T-helper 2 cell treated with Interferon-gamma antibody and Interleukin-4, amounts not matched to agents 5 μg/mL and 100 μg/mL, for 36 hours (primary cell): ENCODE measurements at places on chromosomes 1 and 21.
A peak's percentile ranks its signal among the peaks of the same experiment; 100 is the strongest.

GRCh38 chr1:24696041-24696755 lies 49.0 kb upstream of the CLIC4 start:
- no peaks in the 10 kb centered on the region for H3K36me3 ChIP-seq
- peaks cover 17% of the 10 kb centered on the region for H3K4me1 ChIP-seq
- no peak overlapping the region for H3K27ac ChIP-seq
- no peak overlapping the region for H3K4me3 ChIP-seq
- DNase-seq, result no peak

- no peak for DNase-seq
- no peak overlapping the region for H3K27ac ChIP-seq
- no peak overlapping the region for H3K4me3 ChIP-seq
- peaks cover 17% of the 10 kb centered on the region for H3K4me1 ChIP-seq
- peaks cover 2% of the 10 kb centered on the region for H3K36me3 ChIP-seq
Observed at GRCh38 chr21:41919666-41920398, 34.0 kb downstream of the C2CD2 start.

GRCh38 chr1:177227978-177228692 lies 57.4 kb downstream of the BRINP2 start:
- no peak overlapping the region for H3K27ac ChIP-seq
- H3K4me1 ChIP-seq, result no peaks in the 10 kb centered on the region
- H3K4me3 ChIP-seq, result no peak overlapping the region
- H3K36me3 ChIP-seq, result no peaks in the 10 kb centered on the region
- H3K27me3 ChIP-seq, result no peaks in the 10 kb centered on the region

DNA sequence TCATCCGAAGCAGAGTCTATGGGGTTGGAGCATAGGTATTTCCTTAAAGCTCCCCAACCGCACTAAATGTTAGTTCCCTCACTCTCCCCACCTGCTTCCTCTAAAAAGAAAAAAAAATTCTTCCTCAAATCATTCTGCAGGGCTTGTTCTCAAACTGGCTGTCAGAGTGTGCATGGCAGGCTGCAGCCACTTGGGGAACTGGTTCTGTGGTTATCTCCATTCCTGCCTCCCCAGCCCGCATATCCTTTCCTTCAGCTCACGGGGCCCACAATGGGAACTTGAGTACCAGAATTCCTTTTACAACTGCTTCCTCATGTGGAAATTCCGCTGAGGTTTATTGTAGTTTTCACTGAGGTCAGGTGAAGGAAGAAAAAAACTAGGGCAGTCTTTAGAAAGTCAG lies 159.2 kb downstream of the PIGK start:
- H3K36me3 ChIP-seq, result no peaks in the 10 kb centered on the region
- no peak overlapping the region for H3K4me3 ChIP-seq
- no peaks in the 10 kb centered on the region for H3K4me1 ChIP-seq
- no peak for DNase-seq

- H3K36me3 ChIP-seq, result peaks cover 6% of the 10 kb centered on the region
- no peak overlapping the region for H3K4me3 ChIP-seq
- H3K27me3 ChIP-seq, result peaks cover 6% of the 10 kb centered on the region
- H3K27ac ChIP-seq, result no peak overlapping the region
Observed at GRCh38 chr21:29092102-29092959, 18.9 kb upstream of the CCT8 start.

- H3K27ac ChIP-seq, result no peak overlapping the region
- DNase-seq, result no peak
- no peaks in the 10 kb centered on the region for H3K4me1 ChIP-seq
- H3K27me3 ChIP-seq, result peaks cover 2% of the 10 kb centered on the region
- no peaks in the 10 kb centered on the region for H3K36me3 ChIP-seq
- no peak overlapping the region for H3K4me3 ChIP-seq
Observed at GRCh38 chr1:209095627-209096595, 487.6 kb upstream of the CAMK1G start.

DNA sequence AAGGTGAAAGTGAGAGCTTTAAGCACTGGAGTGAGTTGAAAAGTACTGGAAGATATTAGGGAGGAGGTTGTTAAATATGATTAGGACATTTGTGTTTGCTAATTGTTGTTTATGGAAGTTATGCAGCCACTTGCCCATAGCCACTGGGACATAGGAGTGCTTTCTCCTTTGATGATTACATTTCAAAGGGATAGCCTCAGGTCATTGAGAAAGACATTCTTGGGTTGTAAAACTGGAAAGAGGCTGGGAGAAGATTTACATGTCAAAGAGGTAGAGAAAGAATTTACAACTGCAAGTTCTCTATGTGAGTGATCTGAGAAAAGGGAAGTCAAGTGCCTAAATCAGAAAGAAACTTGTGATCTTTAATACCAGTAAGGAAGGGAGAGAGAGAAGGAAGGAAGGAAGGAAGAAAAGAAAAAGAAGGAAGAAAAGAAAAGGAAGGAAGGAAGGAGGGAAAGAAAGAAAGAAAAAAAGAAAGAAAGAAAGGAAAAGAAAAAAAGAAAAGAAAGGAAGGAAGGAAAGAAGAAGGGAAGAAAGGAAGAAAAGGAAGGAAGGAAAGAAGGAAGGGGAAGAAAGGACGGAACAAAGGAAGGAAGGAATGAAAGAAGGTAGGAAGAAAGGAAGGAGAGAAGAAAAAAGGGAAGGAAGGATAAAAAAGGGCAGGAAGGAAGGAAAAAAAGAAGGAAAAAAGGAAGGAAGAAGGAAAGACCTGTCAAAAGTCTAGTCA lies 284.6 kb upstream of the DPYD start:
- no peak for DNase-seq
- H3K27me3 ChIP-seq, result no peaks in the 10 kb centered on the region
- no peaks in the 10 kb centered on the region for H3K36me3 ChIP-seq
- no peak overlapping the region for H3K27ac ChIP-seq
- no peaks in the 10 kb centered on the region for H3K4me1 ChIP-seq
- H3K4me3 ChIP-seq, result no peak overlapping the region

- no peak overlapping the region for H3K27ac ChIP-seq
- no peaks in the 10 kb centered on the region for H3K36me3 ChIP-seq
- DNase-seq, result no peak
- H3K4me3 ChIP-seq, result no peak overlapping the region
- no peaks in the 10 kb centered on the region for H3K4me1 ChIP-seq
- H3K27me3 ChIP-seq, result no peaks in the 10 kb centered on the region
Observed at GRCh38 chr21:39141502-39141901, 41.7 kb downstream of the PSMG1 start.

GRCh38 chr1:38872401-38873026 lies 634 bp downstream of the MYCBP start:
- peak overlapping the region; percentile 95 for H3K4me3 ChIP-seq
- H3K27me3 ChIP-seq, result no peaks in the 10 kb centered on the region
- H3K36me3 ChIP-seq, result peaks cover 15% of the 10 kb centered on the region

- H3K4me3 ChIP-seq, result no peak overlapping the region
- H3K27me3 ChIP-seq, result peaks cover 3% of the 10 kb centered on the region
- DNase-seq, result no peak
- H3K27ac ChIP-seq, result no peak overlapping the region
- no peaks in the 10 kb centered on the region for H3K36me3 ChIP-seq
Observed at GRCh38 chr1:230348386-230349019, 77.6 kb downstream of the PGBD5 start.

DNA sequence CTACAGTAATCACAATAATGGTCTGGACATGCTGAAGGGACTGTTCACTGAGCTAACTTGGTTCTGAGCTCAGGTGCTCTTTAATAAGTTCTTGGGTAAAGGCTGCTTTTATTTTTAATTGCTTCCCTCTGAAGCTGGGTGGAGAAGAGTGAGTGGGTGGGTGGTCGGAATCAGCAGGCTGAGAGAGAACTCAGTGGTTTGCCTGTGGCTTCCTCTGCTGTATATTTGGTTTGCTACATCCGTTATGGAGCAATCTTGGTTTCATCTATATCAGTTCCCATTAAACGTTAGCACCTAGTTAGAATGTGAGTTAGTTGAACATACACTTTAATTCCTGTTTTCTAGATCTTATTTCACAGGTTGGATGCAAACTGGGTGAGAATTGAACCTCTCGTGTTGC lies 23.3 kb downstream of the CNIH4 start:
- H3K4me3 ChIP-seq, result peak overlapping the region; percentile 67
- H3K27me3 ChIP-seq, result no peaks in the 10 kb centered on the region
- H3K36me3 ChIP-seq, result peaks cover 64% of the 10 kb centered on the region
- DNase-seq, result peak; percentile 72

GRCh38 chr1:239507826-239508225 lies 121.5 kb downstream of the CHRM3 start:
- H3K27ac ChIP-seq, result no peak overlapping the region
- H3K4me1 ChIP-seq, result peaks cover 1% of the 10 kb centered on the region
- H3K36me3 ChIP-seq, result no peaks in the 10 kb centered on the region
- H3K27me3 ChIP-seq, result no peaks in the 10 kb centered on the region

DNA sequence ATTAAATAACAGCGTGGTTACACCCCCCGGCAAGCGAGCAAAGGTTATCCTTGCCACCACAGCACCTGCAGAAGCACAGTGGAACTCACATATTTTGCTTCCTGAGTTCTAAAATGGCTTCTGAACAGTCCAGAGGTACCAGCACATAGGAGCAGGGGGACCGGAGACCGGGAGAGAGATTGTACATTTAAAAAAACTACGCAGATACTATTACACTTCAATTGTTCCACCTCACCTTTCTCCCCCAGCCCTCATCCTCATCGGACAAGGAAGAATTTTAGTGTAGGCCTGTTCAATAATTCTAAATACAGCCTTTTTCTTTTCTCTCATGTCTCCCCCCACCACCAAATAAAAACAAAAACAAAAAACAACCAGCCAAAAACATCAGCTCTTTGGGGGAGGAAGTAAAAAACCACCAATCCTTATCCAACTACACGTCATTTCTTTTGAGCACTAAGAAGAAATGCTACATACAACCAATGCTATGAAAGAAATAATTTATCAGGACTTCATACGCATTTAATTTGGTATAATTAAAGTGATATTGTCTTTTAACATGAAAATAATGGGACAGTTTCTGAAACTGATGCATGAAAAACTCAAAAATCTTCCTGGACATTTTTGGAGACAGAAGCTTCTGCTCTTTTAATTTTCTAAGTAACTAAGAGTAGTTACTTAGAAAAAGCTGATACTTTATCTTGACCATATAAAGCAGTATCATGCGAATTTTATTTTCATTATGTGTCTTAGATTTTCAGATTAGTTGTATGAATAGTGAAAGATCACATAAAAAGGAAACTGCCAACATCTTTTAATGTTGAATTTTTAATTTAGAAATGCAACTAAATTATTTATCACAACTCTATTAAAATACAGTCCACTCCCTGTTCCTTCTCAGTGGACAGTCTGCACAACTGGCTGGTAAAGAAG lies 9.1 kb downstream of the CDKN2C start:
- H3K27me3 ChIP-seq, result peaks cover 65% of the 10 kb centered on the region
- H3K27ac ChIP-seq, result peak overlapping the region; percentile 21
- H3K4me3 ChIP-seq, result peak overlapping the region; percentile 80
- no peak for DNase-seq
- H3K36me3 ChIP-seq, result peaks cover 21% of the 10 kb centered on the region

DNA sequence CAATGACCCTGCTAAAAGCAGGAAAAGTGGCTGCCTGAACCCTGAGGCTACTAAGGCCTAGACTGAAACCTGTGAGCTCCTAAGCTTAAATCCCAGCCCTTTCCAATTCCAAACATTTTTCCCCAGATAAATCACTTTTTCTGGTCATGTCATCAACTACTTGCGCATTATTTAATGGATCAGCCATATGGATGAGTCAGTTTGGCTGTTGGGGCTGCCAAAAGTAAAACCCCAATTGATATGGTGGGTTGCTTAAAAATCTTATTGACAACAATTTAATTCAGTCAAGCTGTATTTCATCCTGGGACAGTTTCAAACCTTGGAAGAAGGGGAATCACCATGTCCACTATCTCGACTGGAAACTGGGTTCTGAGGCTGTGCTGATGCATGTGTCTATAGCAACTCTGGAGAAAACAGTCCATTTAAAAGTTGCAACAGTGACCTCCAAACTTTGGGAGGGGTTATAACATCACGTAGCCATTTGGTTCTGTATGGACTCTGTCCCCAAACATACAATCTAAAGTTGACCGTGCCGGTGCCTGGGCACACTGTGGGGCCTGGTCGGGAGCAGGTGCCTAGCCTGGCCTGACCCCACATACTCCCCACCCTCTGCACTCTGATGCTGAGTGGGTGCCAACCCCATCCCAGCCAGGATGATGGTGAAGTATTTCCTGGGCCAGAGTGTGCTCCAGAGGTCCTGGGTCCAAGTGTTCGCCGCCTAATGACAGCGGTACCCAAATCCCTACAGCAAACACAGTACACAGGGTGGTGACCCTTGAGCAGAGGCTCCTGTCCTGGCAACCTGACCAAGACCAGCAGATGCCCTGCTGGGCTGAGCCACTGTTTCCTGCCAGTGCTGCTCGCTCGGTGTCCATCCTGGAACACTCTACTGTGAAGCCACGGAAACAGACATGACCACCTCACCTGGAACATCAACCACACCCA lies 46.5 kb upstream of the LRRC52 start:
- no peaks in the 10 kb centered on the region for H3K4me1 ChIP-seq
- peaks cover 20% of the 10 kb centered on the region for H3K27me3 ChIP-seq
- H3K36me3 ChIP-seq, result no peaks in the 10 kb centered on the region
- H3K4me3 ChIP-seq, result no peak overlapping the region
- no peak overlapping the region for H3K27ac ChIP-seq
- DNase-seq, result no peak

DNA sequence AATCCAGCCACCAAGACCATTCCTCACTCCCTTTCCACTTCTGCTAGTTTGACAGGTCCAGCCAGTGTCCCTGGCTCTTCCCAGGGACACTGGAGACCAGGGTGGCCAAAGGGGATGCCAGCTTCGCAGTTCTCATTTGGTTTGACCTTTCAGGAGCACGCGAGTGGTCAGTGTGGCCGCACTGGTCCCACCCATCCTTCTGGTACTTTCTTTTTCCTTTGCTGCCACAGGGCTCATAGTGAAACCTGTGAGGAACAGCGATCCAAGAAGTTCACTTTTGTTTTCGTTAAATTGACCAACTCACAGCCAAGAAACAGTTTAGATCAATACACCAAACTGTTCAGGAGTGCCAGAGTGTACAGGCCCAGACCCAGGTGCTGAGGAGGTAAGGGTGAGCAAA lies 14.4 kb upstream of the EVA1B start:
- DNase-seq, result no peak
- H3K4me1 ChIP-seq, result peaks cover 8% of the 10 kb centered on the region
- no peak overlapping the region for H3K4me3 ChIP-seq
- no peak overlapping the region for H3K27ac ChIP-seq
- H3K27me3 ChIP-seq, result no peaks in the 10 kb centered on the region

- no peak overlapping the region for H3K27ac ChIP-seq
- no peaks in the 10 kb centered on the region for H3K36me3 ChIP-seq
- H3K4me1 ChIP-seq, result peaks cover 30% of the 10 kb centered on the region
- no peak for DNase-seq
Observed at GRCh38 chr1:234546890-234547788, 62.8 kb downstream of the IRF2BP2 start.

DNA sequence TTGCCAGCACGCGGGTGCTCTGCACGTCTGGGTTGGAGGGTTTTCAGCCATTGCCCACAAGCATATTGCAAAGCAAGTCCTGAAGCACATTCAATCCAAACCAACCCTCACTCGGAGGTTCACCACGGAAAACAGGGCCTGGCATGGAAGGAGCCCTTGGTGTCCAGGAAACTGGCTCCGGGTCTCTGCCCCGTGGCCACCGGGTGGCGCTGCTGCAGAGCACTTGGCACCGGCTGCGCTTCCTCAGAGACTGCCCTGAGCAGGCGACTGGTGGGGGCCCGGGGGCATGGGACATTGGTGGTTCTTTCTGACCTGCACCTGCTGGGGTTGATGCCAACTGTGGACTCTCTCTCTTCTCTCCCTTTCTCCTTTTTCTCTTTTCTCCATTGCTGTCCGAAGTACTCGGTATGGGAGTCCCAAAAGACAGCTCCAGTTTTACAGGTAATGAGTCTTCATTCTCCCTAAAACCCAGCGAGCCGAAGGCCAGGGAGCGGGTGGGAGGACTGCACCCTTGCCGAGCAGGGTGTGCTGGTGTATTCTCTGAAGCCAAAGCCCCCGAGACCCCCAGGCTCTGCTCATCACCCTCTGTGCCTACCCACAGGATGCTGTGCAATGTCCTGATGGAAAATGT lies 4.1 kb upstream of the KCNAB2 start:
- DNase-seq, result no peak
- H3K4me3 ChIP-seq, result no peak overlapping the region
- peaks cover 52% of the 10 kb centered on the region for H3K36me3 ChIP-seq
- H3K27me3 ChIP-seq, result no peaks in the 10 kb centered on the region
- no peak overlapping the region for H3K27ac ChIP-seq
- peaks cover 14% of the 10 kb centered on the region for H3K4me1 ChIP-seq
